Heart left ventricle (tissue), 16 donors: ENCODE measurements at places on chromosomes 2 and 18. TPM values are rescaled to one million over a fixed set of nuclear protein-coding genes. Genes with fewer than 3 reads are reported as not detected.

- peaks cover 74% of the 10 kb centered on the region for H3K4me1 ChIP-seq
- H3K36me3 ChIP-seq: no peaks in the 10 kb centered on the region
- DNase-seq: no peak
- H3K4me3 ChIP-seq: no peak overlapping the region
- no peaks in the 10 kb centered on the region for H3K27me3 ChIP-seq
Measured at GRCh38 chr2:239225871-239226561, 174.8 kb downstream of the HDAC4 start.

Gene MYO7B
- polyA plus RNA-seq: 1.6 TPM

DNA sequence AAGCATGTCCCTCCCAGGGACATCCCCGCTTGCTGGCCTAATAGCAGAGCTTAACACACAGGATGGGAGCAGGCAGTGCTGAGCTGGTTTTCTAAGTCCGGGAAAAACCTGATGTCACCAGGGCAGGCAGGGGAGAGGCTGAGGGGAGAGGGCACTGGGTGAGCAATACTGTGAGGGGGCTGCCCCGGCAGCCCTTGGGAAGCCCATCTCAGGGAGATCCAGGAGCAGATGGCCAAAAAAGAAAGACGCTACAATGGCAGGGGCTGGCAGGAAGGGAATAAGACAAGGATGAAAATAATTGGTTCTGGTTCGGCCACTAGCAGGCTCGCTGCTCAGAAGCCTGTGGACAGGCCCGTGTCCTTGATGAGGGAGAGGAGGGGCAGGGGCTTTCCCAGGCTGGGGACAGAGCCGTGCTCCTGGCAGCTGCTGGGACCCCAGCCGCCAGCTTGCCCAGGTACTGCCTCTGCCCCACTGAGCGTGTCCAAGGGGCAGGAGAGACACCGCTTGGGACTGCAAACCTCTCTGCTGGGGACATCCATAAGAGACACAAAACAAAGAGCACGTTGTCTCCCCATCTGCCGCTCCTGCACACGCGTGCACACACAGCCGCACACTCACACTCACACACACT lies 30.2 kb downstream of the SMAD7 start:
- no peak overlapping the region for H3K27ac ChIP-seq
- no peak overlapping the region for H3K4me3 ChIP-seq
- peaks cover 32% of the 10 kb centered on the region for H3K36me3 ChIP-seq

DNA sequence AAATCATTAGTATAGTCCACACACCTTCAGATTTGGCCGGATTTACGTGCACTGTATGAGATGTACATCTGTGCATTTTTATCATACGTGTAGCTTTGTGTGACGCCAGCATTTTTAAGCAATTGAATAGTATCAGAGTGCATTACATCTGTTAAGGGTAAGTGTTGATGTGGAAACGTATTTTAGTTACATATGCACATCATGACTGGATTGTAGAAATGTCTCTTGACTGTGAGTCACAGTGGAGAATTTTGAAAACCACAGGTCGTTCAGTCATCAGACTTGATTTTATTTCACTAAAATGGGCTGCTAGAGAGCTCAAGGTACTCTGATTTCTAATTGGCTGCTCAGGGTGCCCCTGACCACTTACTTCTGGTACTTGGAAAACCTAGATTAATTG lies 5.4 kb upstream of the GPBAR1 start:
- no peak overlapping the region for H3K27ac ChIP-seq
- no peak overlapping the region for H3K4me3 ChIP-seq
- H3K36me3 ChIP-seq: peaks cover 63% of the 10 kb centered on the region
- peaks cover 29% of the 10 kb centered on the region for H3K4me1 ChIP-seq
- DNase-seq: no peak

GRCh38 chr18:29311580-29311979 lies 1134.7 kb upstream of the CDH2 start:
- no peaks in the 10 kb centered on the region for H3K4me1 ChIP-seq
- no peak overlapping the region for H3K27ac ChIP-seq
- no peaks in the 10 kb centered on the region for H3K36me3 ChIP-seq
- H3K27me3 ChIP-seq: no peaks in the 10 kb centered on the region

DNA sequence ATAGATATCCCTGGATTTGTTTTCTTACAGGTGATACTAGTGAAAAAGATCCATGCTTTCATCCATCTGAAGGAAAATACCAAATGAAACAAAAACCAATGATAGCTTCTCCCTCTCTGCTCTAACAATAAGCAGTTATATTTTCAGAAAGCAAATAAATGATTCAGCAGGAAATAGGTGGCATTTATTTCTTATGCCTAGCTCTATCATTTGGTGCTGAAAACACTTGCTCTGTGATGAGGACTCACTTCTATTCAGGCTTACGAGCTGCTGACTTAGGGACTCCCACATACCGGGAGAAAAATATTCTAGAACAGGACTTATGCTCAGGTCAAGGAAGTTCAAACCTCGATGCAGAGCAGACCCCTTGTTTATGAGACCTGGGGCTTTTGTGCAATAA lies 142.6 kb downstream of the SETBP1 start:
- no peak overlapping the region for H3K4me3 ChIP-seq
- DNase-seq: no peak
- no peak overlapping the region for H3K27ac ChIP-seq
- peaks cover 29% of the 10 kb centered on the region for H3K4me1 ChIP-seq
